ENCODE measurements at places on chromosomes 12 and 14.

DNA sequence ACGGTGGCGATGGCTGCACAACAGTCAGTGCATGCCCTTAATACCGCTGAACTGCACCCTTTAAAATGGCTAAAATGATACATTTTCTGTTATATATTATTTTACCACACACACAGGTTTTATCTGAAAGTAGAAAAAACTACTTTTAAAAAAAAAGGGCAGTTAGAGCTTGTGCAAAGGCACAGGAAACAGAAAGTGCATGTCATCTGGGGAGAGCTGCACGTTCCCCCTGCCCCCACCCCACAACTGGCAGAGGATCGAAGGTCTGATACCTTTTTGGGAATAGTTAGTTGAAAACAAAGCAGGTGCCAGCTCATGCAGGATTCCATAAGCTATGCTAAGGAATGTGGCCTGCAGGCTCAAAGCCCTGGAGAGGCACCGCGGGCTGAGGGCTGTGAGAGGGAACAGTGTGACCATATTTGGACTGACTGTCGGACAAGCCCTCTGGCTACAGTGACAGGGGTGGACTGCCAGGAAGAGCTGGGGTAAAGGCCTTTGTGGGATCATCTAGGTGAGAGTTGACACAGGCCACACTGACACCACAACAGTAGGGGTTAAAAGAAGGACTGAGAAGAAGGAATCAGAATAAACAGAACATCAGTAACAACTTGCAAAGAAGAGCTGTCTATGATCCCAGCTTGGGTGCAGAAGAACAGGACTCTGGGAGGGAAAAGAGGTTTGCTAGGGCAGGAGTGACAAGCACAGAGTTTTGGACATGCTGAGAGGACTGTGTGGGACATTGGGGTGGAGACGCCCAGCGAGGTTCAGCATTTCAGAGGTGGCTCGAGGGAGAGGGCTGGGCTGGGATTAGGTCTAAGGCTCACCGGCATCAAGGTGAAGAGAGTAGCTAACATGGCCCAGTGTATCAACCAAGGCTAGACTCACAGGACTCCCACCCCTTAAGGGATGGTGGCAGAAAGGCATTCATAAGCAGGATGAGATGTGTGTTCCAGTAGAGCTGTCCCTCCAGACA lies 54.6 kb downstream of the ACTN1 start:
- no peak for DNase-seq

DNA sequence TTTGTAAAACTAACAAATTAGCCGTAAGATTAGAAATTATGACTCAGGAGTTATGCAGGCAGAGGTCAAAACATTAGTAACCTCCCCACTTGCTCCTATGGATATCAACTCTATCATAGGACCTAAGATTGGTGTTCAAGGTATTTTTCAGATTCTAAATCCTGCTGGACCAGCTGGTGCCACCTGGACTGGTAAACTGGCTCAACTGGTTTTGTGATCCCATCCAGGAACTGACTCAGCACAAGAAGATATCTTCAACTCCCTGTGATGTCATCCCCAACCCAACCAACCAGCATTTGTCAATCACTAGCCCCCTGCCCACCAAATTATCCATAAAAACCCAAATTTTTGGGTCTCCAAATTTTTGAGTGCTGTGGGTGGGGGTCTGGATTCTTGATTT lies 98.1 kb upstream of the OR4E1 start:
- DNase-seq: no peak

- DNase-seq: no peak
These were observed 10.8 kb downstream of the KRT71 start for GRCh38 chr12:52542157-52542556.

DNA sequence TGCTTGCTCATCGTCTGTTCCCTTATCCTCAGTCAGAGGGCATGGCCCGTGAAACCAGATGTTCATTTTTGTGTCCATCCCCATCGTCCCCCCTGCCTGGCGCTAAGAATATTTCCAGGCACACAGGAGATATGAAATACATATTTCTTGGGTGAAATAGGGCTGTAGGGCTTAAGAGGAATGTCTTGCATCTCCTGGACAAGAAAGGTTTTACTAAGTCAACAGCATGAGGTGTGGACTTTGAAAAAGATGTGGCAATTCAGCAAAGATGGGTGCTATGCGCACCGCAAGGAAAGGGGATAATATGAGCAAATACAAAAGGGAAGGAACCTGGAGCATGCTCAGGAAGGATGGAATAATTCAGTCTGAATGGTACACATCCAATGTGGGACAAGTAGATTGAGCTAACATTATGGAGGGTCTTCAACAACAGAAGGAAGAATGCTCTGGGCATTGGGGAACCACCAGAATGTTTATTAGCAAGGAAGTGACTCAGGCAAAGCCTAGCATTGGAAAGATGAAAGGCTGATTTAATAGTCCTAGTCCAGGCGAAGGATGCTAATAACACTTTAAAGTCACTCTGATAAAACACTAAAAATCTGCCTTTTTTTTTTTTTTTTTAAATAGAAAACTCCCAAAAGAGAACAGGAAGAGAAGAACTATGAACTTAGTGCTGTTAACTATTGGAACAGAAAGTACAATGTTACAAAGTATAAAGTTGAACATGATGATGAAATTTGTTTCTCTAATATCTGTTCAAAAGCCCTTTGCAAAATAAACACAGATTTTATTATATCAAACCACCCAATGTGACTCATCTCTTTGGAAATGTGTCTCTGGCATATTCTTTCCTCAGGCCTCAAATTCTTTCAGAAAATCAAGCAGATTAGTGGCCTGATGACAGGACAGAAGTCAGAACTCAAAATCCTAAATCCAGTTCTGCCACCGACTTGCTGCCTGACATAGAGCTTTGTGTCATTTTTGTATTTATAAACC lies 449.5 kb downstream of the BCAT1 start:
- DNase-seq: no peak

GRCh38 chr12:32102234-32102633 lies 4.4 kb upstream of the BICD1 start:
- no peak for DNase-seq

GRCh38 chr12:108447168-108447832 lies 67.8 kb upstream of the FICD start:
- DNase-seq: no peak

GRCh38 chr12:20370866-20371519 lies 2.7 kb downstream of the PDE3A start:
- DNase-seq: no peak

- no peak for DNase-seq
These were observed 15.6 kb upstream of the CALM1 start for GRCh38 chr14:90381011-90381786.

- no peak for DNase-seq
These were observed 101.8 kb downstream of the TNFAIP2 start for GRCh38 chr14:103225062-103225461.

DNA sequence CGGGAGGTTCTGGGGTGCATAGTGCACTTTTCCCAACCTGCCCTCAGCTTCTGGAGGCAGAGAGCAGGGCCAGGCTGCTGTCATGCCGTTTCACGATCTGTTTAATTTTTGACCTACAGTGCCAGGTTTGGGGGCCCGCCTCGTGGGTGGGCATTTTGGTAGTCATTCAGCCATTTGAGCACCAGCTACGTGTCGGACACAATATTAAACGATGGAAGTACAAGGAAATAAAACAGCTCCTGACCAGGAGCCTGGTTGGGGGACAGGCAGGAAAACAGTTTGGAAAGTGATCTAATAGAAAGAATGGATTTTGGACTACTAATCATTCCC lies 708 bp downstream of the FNTB start:
- DNase-seq: no peak

- no peak for DNase-seq
These were observed 68.8 kb upstream of the PRIMA1 start for GRCh38 chr14:93857081-93857480.

GRCh38 chr14:105387530-105387922 lies 10.8 kb upstream of the TEX22 start:
- no peak for DNase-seq

- no peak for DNase-seq
These were observed 131.9 kb upstream of the CAND1 start for GRCh38 chr12:67137256-67137655.

GRCh38 chr12:28603801-28604200 lies 413.5 kb downstream of the CCDC91 start:
- DNase-seq: no peak

- DNase-seq: no peak
These were observed 120.3 kb upstream of the FLRT2 start for GRCh38 chr14:85409481-85410210.

DNA sequence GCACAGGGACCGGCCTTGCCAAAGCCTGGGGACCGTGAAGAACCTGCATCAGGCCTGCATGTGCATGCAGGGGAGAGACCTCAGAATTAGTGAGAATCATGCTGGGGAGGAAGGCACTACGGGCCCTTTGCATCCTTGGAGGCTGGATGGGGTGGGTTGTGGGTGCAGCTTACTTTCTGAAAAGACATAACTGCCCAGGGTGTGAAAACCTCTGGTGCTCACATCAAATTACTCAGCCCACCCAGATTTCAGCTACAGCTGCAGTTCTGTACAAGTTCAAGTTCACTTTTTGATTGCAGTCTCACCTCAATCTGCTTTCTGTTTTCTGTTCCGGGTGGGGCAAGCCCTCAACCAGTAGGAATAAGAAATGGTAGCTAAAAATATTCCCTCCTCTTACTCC lies 130.6 kb downstream of the SLC15A4 start:
- DNase-seq: no peak

DNA sequence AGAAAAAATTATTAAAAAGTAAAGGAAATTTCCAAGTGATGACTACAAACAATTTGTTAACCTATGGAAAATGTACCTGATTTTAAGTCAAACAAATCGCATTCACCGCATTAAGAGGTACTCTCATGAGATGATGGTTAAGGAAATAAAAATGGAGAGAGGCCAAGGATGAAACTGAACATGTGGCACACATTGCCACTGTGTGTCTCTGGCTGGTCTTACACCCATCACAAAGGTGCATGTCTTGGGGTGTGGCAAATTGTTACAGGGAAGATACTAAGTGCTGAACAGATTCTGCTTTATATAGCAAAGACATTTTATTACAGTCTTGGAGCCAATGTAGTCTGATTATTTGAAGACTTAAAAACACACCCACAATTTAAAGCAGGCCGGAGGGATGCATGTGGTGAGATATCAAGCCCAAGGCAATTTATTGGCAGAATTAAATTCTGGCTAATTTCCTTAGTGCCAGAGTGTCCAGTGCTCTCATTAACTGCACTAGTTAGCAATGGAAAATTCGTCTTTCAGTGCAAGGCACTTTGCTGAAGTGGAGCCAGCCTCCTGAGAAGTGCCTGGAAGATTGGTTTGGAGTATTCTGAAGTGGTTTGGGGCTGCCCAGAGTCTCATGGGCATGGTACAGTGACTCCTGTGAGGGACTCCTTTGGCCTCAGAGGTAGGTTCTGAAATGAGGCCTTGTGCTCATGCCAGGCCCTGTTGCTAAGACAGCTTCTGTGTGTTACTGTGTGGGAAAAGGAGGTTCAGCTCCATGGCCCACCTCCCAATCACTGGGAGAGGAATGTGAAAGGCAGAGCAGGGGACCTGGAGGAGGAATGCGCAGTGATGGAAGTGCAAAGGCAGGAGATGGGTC lies 166.9 kb downstream of the BRMS1L start:
- no peak for DNase-seq

- DNase-seq: no peak
These were observed 69.4 kb upstream of the EVL start for GRCh38 chr14:99995700-99996356.

DNA sequence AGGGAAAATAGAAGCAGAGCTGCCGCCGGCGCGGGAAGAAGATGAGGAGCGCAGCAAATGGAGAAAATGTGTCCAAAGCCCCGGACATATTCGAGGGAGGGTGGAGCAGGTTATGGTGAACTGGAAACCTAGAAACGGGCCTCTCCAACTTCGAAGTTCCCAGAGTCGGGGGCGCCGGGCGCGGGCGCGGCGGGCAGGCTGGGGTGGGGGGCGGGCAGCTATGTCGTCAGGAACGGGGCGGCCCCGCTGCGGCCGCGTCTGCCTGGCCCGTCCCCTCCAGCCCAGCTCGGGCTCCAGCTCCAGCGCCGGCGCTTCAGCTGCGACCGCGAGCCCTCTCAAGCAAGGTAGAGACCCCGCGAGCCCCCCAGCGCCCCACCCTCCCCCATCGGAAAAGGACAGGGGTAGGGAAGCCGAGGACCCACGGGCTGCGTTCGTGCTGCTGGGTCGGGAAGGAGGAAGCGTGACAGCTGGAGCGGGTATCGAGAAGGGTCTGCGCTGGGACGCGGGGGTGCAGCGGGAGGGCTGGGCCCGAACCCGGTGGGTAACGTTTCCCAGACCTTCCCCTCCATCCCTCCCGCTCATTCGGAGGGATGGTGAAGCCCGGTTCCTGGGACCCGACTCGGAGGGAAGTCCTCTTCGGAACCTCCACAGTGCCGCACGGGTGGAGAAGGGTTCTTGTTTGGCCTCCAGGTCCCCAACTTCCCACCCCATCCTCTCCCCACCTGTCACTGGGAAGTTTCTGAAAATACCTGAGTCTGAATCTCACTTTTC lies 1.0 kb downstream of the DGKA start:
- DNase-seq: no peak

- no peak for DNase-seq
These were observed 30.4 kb downstream of the CCNK start for GRCh38 chr14:99511421-99512109.

GRCh38 chr14:59254146-59254910 lies 65.9 kb downstream of the DAAM1 start:
- DNase-seq: no peak

- no peak for DNase-seq
These were observed 43.1 kb downstream of the AKAP6 start for GRCh38 chr14:32372154-32372553.

DNA sequence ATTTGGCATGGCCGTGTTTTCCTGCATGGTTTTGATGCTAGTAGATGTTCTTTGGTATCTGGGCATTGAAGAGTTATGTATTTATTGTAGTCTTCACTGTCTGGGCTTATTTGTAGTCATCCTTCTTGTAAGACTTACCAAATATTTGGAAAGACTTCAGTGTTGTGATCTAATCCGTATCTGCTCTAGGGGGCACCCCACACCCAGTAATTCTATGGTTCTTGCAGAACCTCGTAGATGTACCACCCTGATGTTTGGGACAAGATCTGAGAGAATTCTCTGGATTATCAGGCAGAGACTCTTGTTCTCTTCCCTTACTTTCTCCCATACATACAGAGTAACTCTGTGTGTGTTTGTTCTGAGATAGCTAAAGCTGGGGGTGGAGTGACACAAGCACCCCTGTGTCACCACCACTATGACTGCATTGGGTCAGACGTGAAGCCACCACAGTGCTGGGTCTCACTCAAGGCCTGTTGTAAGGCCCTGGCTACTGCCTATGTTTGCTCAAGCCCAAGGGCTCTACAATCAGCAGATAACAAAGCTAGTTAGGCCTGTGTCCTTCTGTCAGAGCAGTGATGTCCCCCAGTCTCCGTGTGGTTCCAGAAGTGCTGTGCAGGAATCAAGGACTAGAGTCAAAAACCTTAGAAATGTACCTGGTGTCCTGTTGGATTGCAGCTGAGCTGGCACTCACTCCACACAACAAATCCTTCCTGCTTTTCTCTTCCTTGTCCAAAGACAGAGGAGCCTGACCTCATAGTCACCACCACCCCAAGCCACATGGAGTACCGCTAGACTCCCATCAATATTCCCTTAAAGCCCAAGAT lies 9.6 kb downstream of the RDH16 start:
- DNase-seq: no peak

DNA sequence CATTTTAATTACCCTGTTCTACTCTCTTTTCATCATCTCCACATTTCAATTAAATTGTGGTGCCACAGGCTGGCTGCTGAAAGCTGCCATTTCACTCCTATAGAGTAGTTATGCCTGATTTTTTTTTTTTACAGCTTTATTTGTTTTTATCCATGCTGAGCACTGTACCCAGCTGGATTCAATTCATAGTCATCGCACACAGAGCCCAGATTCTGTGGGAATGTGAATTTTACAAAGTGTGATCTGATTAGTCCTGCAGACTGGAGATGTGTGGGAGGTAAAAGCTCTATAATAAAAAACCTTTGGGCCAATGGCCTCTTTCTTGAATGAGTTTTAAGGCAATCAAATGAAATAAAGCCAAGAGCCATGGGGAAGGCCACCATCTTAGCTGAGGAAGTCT lies 190.2 kb downstream of the ANO4 start:
- no peak for DNase-seq
